ENCODE measurements at places on chromosomes 3 and 15.

GRCh38 chr3:43870120-43870519 is 179.4 kb downstream of the ABHD5 start:
- no peak overlapping the region for H3K27ac ChIP-seq
- no peak overlapping the region for H3K4me3 ChIP-seq
- DNase-seq: no peak
- H3K4me1 ChIP-seq: peaks cover 12% of the 10 kb centered on the region
- no peaks in the 10 kb centered on the region for H3K36me3 ChIP-seq
- H3K27me3 ChIP-seq: no peaks in the 10 kb centered on the region

GRCh38 chr3:170044271-170044670 is 6.5 kb downstream of the GPR160 start:
- H3K27ac ChIP-seq: no peak overlapping the region
- H3K4me1 ChIP-seq: peaks cover 11% of the 10 kb centered on the region
- no peak overlapping the region for H3K4me3 ChIP-seq
- no peaks in the 10 kb centered on the region for H3K36me3 ChIP-seq
- H3K27me3 ChIP-seq: no peaks in the 10 kb centered on the region

- H3K4me3 ChIP-seq: no peak overlapping the region
- no peaks in the 10 kb centered on the region for H3K4me1 ChIP-seq
- no peak overlapping the region for H3K27ac ChIP-seq
- H3K27me3 ChIP-seq: no peaks in the 10 kb centered on the region
- H3K36me3 ChIP-seq: no peaks in the 10 kb centered on the region
Observed at GRCh38 chr3:122314228-122314876, 10.7 kb upstream of the CSTA start.

GRCh38 chr15:40857601-40858341 is 13.9 kb downstream of the SPINT1 start:
- H3K27ac ChIP-seq: peak overlapping the region; percentile 86
- DNase-seq: peak; percentile 92
- H3K36me3 ChIP-seq: peaks cover 10% of the 10 kb centered on the region

DNA sequence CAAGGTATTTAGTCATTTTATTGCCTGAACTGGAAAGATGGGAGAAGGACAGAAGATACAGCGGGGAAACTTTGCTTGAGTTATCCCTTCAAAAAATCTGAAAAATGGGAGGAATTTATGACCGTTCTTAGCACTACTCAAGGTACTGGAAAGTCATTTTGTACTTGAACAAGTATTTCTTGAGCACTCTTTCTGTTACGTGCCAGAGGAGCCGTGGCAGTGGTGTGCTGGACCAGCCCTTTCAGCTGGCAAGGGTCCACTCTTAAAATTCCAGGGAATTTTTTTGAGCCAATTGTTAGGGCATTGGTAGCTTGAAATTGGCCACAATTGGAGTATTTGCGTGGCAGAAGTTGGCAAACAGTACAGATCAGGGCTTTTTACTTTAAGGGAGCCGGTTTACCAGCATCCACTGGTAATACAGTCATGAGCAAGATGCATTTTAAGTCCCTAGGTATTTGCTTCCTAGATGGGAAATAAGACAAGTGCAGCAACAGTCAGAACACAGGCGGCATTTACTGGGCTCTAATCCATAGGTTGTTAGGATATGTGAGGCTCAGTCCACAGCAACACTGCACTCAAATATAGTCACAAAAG is 145.9 kb upstream of the ST8SIA2 start:
- H3K36me3 ChIP-seq: no peaks in the 10 kb centered on the region
- no peak for DNase-seq
- H3K27ac ChIP-seq: no peak overlapping the region
- no peaks in the 10 kb centered on the region for H3K4me1 ChIP-seq
- 0 out of 2 replicates have a peak, but pooled peaks cover 1% of the 10 kb centered on the region for H3K27me3 ChIP-seq

Data from Caco-2 (cell line).